AG08396 (cell line): ENCODE measurements at places on chromosomes 13 and 19.

GRCh38 chr19:14002571-14003250 lies 3.4 kb downstream of the RFX1 start:
- DNase-seq: no peak

GRCh38 chr13:24292481-24292880 lies 16.9 kb upstream of the C1QTNF9 start:
- no peak for DNase-seq

DNA sequence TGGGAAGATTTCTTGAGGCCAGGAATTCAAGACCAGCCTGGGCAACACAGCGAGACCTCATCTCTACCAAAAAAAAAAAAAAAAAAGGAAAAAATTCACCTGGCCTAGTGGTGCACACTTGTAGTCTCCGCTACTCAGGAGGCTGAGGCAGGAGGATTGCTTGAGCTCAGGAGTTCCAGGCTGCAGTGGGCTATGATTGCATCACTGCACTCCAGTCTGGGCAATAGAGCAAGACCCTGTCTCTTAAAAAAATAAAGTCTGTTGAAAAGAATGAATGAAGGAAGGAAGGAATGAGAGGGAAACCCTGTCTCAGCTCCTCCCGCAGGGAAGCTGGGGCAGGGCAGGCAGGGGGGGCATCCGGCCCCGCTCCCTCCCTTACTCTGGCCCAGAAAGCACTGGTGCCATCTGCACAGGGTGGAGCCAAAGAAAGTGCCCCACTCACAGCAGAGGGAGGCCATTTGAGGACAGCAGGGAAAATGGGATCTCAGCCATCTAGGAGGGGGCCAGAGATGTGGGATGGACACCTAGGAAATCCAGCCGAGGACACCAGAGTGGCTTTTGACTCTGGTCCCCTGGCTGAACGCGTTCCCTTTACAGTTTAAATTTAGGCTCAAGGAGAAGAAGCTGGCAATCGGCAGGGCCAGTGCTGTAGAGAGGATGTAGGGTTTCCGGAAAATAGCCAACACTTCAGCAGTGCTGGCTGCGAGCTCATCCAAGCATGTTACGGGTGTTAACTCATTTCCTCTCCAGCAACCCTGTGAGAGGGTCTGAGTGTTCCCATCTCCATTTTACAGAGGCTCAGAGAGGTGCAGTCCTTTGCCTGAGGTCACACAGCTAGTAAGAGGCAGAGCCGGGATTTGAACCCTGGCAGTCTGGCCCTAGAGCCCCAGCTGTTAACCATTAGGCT lies 3.6 kb upstream of the HPN start:
- no peak for DNase-seq

DNA sequence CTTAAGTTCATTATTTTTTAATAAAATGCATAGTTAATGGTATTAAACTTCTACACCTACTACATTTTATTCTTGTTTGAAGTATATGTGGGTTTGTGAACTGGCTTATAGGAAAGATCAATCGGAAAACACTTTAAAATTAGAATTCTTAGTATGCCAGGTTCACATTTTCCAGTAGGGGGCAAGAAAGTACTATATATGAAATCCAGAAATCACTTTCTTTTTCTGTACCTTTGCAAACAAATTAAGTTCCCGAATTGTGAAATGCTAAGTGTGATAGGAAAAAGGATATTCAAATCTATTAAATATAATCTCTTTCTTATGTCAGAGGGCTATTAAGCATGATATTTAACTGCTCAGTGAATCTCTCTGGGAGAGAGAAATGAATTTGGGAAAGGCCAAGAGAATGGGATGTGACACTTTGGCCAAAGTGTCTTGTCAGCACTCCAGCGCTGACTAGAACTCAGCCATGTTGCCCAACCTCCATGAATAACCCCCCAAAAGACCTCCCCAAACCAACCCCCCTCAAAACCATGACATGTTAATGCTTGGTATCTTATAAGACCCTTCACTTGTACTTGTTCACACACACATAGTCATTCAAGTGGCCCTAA lies 122.6 kb upstream of the SLC10A2 start:
- DNase-seq: no peak

- DNase-seq: no peak
Observed at GRCh38 chr13:59979589-59979988, 184.1 kb downstream of the DIAPH3 start.

DNA sequence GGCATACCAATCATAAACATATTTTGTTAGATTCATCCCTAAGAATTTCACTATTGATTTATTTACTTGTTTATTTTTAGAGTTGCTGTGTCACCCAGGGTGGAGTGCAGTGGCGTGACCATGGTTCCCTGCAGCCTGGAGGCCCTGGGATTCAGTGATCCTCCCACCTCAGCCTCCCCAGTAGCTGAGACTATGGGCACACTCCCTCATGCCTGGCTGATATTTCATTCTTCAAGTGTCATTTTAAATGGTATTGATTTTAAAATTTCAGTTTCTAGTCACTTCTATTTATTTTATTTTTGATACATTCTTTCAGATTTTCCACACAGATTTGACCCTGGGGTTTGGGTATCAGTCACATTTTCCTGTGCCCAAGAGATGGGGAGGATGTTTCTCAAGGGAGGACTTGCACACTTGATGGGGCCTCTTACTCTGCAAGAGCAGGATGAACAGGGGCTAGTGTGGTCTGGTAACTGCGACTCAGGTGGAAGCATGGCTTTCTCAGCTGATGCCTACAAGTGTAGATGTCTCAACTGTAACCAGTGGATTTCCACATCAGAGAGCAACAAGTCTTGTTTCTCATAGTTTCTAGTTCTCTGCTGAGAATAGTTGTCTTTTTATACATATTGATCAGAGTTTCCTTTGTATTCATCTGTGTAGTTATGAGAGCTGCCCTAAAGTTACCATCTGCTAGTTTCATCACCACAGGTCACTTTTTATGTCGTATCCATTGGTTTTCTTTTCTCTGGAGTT lies 40.2 kb downstream of the CCNE1 start:
- no peak for DNase-seq

- DNase-seq: no peak
Observed at GRCh38 chr13:99871249-99871898, 100.2 kb downstream of the ZIC5 start.

- DNase-seq: no peak
Observed at GRCh38 chr19:12769689-12770088, 5.7 kb downstream of the HOOK2 start.

DNA sequence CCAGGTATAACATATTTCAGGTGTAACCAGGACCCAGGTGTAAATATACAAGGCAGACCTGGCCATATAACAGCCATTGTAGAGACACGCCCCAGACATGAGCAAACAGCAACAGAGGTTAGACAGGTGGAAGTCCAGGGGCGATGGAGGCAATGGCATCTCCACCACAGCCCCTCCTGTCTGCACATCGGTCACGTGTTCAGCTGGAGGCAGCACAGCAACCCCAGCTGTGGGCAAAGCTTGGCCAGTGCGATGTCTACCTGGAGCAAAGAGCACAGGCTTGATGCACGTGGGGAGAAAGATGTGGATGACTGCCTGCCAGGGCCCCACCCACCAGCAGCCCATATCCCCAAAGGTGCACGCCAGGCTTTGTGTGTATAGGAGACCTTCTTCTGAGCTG lies 4.4 kb downstream of the CYP4F2 start:
- no peak for DNase-seq

DNA sequence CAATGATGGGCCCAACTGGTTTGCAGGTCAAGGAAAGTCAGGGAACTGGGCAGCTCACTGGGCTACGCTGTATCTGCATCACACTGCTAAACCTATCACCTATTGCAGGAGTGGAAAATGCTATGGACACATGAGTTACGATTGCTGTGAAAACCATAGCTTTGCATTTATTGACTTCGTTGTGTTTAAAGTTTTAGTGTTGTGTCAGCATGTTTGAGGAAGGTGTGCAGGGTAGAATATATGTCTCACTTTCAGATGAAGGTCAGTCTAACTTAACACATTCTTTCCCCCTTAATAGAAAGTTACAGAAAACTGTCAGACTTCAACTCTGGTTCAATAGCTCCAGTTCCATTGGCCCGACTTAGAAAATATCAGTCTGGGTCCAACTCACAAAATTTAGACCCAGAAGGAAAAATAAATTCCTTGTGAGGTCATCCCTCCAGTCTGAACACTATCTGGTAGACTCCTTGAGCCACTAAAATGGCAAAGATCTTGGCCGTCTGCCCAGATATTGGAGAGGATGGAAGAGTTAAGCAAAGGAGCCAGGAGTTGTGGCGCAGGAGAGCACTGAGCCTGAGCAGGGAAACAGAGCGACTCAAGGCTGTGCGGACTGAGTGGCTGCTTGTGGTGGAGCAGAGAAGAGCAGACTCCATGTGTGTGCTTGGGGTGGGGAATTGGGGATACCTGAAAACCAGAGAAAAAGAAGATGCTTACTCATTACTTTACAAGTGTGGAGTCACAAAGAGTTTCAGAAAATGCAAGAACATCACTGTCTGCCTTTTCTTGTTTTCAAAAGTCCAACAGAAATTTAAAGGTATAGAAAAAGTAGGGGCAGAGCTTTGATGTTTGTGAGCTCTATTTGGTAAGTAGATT lies 518.5 kb downstream of the FGF9 start:
- no peak for DNase-seq

DNA sequence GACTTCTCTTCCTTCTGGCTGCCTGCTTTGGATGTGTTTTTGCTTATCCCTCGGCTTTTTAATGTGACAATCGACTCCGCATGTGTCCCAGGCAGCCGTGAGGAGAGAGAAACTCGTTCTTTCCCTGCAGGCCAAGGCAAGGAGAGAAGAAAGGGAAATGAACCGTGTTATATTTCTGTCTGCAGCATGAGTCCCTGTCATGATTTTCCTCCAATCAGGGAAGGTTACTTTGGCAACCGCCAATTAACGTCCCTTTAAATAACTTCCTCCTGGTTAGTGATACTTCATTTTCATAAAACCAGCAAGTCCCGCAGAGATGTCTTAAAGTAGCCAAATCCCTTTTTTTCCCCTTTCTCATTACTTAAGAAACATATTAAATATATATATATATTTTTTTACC lies 42.6 kb downstream of the RFC3 start:
- no peak for DNase-seq

- DNase-seq: no peak
Observed at GRCh38 chr13:64311112-64311511, 2895.5 kb upstream of the PCDH20 start.

GRCh38 chr13:102679449-102680132 lies 15.3 kb downstream of the METTL21C start:
- DNase-seq: no peak

DNA sequence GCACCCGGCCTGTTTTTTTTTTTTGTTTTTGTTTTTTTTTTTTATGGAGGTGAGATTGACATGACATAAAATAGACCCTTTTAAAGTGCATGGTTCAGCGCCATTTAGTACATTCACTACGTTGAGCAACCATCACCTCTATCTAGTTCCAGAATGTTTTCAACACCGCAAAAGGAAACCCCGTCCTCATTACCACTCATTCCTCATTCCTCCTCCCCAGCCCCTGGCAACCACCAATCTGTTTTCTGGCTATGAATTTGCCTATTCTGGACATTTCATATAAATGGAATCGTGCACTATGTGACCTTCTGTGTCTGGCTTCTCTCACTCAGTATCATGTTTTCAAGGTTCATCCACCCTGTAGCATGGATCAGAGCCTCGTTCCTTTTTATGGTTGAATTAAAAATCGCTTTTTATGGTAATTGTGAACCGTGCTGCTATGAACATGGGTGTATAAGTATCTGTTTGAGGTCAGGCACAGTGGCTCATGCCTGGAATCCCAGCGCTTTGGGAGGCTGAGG lies 9.9 kb upstream of the ADGRE5 start:
- no peak for DNase-seq

GRCh38 chr13:22940736-22941135 lies 240.0 kb upstream of the SGCG start:
- no peak for DNase-seq

DNA sequence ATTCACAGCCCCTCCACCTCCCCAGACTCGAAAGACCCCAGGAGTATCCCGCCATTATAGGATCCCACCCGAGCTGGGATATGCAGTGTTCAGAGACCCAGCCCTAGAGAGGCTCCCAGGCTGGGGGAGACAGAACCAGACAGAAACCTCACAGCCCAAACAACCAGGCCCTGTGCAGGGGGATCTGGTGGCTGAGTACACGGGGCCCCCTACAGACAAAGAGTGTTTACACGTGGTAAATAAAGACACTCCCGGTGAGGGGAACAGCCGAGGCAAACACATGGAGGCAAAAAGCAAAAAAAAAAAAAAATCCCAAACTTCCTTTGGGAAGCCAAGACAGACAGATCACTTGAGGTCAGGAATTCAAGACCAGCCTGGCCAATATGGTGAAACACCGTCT lies 25.1 kb downstream of the TINCR start:
- DNase-seq: no peak

GRCh38 chr13:26949701-26950502 lies 189.3 kb upstream of the GPR12 start:
- no peak for DNase-seq

DNA sequence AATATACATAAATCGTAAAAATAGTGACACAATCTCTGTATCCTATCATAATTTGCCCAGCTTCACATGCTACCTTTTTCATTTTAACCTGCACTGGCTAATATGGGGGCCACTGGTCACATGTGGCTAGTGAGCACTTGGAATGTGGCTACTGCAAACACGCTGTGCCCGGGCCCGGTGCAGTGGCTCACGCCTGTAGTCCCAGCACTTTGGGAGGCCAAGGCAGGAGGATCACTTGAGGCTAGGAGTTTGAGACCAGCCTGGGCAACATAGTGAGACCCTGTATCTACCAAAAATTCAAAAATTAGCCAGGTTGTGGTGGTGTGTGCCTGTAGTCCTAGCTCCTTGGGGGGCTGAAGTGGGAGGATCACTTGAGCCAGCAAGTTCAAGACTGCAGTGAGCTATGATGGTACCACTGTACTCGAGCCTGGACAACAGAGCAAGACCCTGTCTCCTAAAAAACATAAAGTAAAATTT lies 1.5 kb upstream of the N4BP2L1 start:
- no peak for DNase-seq

GRCh38 chr13:75512253-75512652 lies 25.4 kb downstream of the COMMD6 start:
- DNase-seq: no peak

DNA sequence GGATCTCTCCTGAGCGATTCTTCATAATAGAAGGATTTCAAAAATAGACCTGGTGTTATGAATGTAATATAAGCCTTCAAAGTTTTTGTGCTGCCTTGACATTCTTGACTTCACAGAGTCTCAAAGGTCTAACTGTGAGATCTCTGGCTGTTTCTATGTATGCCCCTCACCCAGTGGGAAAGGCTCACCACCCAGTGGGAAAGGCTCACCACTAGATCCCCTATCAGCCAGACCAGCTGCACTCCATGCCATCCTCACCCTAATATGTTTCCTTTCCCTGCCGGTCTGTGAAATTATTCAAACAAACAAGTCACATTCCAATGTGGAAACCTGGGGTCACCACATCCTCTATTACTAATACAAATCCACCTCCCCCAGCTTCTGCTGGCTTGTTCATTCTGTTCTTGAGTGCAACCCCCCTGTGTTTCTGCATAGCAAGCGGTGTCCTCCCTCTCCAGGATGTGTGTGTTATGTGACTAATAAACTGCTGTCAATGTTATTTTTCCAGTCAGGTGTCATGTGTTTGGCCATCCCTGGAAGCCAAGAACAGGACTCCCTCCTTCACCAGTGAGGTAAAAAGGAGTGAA lies 13.8 kb upstream of the SLITRK1 start:
- no peak for DNase-seq

DNA sequence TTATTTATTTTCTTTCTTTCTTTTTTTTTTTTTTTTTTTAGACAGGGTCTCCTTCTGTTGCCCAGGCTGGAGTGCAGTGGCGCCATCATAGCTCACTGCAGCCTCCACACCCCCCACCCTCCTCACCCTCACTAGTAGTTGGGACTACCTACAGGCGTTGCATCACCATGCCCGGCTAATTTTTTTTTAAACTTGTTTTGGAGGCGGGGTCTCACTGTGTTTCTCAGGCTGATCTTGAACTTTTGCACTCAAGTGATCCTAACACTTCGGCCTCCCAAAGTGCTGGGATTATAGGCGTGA lies 33.6 kb downstream of the GJA3 start:
- no peak for DNase-seq
